ENCODE measurements at places on chromosomes 5 and 9.

DNA sequence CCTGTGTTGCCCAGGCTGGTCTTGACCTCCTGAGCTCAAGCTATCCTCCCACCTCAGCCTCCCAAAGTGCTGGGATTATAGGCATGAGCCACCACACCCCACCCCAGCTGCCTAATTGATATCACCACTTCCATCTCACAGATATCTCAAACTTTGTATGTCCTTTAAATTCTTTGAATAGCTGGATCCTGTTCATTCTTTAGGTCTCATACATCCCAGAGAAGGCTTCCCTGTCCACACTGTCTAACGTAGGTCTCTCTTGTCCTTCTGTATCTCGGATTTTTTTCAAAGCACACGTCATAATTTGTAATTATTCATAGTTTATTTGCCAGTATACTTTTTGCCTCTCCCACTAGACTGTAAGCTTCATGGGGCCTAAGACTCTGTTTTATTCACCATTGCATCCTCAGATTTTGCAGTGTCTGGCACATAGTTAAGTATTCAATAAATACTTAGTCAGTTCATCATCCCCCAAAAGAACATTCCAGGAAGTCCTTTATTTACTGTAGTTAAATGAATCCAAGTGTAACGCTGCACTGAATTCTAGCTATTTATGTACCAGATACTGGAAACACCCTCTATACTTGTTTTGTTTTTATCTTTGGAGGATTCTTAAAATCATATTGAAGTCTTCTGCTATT lies 10.5 kb downstream of the ARSK start:
- H3K4me1 ChIP-seq: no peaks in the 10 kb centered on the region
- DNase-seq: no peak
- H3K36me3 ChIP-seq: no peaks in the 10 kb centered on the region
- no peaks in the 10 kb centered on the region for H3K27me3 ChIP-seq
- no peak overlapping the region for H3K4me3 ChIP-seq
- H3K27ac ChIP-seq: no peak overlapping the region

DNA sequence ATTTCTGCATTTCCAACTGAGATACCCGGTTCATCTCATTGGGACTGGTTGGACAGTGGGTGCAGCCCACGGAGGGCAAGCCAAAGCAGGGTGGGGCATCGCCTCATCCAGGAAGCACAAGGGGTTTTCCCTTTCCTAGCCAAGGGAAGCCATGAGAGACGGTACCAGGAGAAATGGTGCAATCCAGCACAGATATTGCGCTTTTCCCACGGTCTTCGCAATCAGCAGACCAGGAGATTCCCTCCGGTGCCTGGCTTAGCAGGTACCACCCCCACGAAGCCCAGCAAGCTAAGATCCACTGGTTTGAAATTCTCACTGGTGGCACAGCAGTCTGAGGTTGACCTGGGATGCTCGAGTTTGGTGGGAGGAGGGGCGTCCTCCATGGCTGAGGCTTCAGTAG lies 527.0 kb downstream of the TLE1 start:
- no peaks in the 10 kb centered on the region for H3K36me3 ChIP-seq
- no peaks in the 10 kb centered on the region for H3K27me3 ChIP-seq
- no peak for DNase-seq

DNA sequence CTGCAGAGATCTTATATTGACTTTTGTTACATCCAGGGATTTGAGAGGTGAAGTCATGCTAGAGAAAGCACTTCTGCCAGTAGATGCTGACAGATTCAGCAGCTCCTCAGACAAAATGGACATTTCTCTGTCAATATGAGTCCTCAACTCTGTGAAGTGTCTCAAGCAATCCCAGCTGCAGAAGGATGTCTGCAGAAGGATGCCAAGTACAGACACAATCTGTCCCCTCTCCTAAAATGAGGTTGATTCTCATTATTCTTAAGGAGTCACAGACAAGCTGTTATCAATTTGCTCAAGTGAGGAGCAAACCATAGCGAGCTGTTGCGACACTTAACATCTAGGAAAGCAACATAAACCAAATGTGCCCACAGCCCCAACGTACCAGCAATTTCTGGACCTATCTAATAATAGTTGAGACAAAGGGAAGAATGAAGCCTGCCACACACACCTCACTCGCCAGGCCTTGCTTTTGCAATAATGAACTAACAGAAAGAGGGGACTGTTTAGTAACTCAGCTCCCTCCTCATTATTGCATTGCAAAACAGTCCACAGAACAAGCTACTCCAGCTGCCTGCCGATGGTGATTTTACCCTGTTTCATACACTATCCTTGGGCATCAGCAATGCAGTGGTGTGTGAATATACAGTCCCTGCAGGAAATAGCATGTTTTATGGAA lies 364.2 kb upstream of the PDE4D start:
- no peak overlapping the region for H3K4me3 ChIP-seq
- no peaks in the 10 kb centered on the region for H3K27me3 ChIP-seq

DNA sequence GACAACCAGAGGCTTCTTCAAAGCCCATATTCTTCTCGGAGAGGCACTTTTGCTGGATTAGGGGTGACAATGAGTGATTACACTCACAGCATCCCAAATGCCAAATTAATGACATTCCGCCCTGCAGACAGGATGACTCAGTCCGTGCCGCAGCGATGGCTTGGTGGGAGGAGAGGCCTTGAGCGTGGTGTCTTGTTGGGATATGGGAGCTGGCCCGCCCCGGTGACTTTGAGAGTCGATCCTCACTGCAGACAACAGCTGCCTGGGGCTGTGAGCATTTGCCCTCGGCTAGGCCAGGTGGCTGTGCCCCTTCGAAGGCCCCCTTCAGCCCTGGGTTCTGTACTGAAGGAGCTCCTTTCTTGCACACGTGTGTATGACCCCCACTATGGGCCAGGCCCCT lies 29.8 kb downstream of the OLFM1 start:
- no peak overlapping the region for H3K4me3 ChIP-seq
- H3K36me3 ChIP-seq: no peaks in the 10 kb centered on the region
- no peaks in the 10 kb centered on the region for H3K27me3 ChIP-seq
- no peak overlapping the region for H3K27ac ChIP-seq
- no peak for DNase-seq
- no peaks in the 10 kb centered on the region for H3K4me1 ChIP-seq

- H3K4me1 ChIP-seq: peaks cover 36% of the 10 kb centered on the region
- no peak for DNase-seq
- no peaks in the 10 kb centered on the region for H3K36me3 ChIP-seq
- no peak overlapping the region for H3K4me3 ChIP-seq
- H3K27ac ChIP-seq: no peak overlapping the region
- H3K27me3 ChIP-seq: no peaks in the 10 kb centered on the region
Measured at GRCh38 chr9:6780690-6781089, 22.9 kb downstream of the KDM4C start.

DNA sequence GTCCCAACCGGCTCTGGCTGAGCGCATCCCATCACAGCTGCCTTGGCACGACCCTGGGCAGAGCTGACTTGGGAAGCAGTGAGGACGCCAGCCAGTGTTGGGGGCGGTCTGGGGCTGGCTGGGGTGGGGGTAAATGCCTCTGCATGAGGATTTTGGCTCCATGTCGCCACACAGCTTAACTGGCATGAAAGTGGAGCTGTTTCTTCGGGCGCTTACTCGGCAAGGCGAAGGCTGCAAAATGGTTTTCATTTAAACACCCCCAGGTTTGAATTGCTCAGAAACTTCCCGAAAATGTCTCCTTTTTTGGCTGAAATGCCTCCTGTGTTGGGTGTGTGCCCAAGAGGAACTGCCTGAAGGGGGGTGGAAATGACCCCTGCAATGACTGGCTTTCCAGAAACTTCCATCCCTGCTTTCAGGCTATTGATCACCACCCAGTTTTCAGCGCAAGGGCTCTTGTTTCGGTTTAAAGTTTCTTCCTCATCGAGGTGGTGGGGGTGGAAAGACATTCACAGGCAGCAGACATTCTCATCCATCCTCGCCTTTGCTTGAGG lies 38.3 kb downstream of the PTGES start:
- H3K36me3 ChIP-seq: no peaks in the 10 kb centered on the region
- no peak overlapping the region for H3K4me3 ChIP-seq
- no peak overlapping the region for H3K27ac ChIP-seq
- H3K27me3 ChIP-seq: no peaks in the 10 kb centered on the region

DNA sequence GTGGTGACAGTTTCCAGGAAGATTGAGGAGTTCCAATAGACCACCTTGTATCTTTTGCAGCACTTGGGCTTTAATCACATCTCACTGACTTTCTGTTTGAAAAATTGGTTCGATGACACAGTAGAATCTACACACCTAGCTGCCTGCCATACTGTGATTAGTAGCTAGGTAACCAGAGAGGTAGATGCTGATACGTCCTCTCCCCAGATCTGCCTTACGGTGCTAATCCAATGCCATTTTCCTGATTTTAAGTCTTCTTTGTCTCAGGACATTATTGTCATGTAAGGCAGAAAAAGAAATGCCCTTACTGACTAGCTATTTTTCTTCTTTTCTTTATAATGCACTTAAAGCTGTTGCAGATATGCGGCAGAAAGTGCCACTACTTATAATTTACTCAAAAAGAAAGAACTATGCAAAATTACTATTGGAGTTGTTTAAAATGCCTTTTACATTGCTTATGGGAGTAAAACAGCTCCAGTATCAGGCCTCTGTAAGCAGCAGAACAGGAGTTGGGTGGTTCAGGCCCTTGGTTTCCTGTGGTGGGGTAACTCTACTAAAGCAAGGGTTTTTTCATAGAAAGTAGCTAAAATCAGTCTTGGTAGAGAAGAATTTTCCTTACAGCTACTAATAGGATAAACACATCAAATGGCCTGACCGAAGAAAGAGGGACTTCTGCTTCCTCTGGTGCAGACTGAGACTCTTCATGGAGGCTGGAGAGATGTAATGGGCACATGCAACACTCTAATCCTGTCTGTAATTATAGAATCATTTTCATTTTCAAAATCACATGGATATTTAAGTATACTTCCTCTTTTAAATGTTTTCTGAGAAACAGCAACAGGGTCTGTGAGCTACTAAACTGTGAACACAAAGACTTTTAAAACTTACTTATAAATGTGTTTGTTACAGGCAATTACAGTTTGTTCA lies 177.2 kb downstream of the MAPKAP1 start:
- no peaks in the 10 kb centered on the region for H3K4me1 ChIP-seq
- no peak overlapping the region for H3K4me3 ChIP-seq
- DNase-seq: no peak
- no peaks in the 10 kb centered on the region for H3K36me3 ChIP-seq
- no peaks in the 10 kb centered on the region for H3K27me3 ChIP-seq
- no peak overlapping the region for H3K27ac ChIP-seq

- no peaks in the 10 kb centered on the region for H3K27me3 ChIP-seq
Measured at GRCh38 chr9:121820286-121821005, 169.0 kb downstream of the DAB2IP start.

GRCh38 chr5:141637767-141638419 lies 1.1 kb downstream of the RELL2 start:
- H3K4me1 ChIP-seq: peaks cover 27% of the 10 kb centered on the region
- peak overlapping the region; percentile 94 for H3K4me3 ChIP-seq
- DNase-seq: peak; percentile 30
- H3K36me3 ChIP-seq: no peaks in the 10 kb centered on the region

DNA sequence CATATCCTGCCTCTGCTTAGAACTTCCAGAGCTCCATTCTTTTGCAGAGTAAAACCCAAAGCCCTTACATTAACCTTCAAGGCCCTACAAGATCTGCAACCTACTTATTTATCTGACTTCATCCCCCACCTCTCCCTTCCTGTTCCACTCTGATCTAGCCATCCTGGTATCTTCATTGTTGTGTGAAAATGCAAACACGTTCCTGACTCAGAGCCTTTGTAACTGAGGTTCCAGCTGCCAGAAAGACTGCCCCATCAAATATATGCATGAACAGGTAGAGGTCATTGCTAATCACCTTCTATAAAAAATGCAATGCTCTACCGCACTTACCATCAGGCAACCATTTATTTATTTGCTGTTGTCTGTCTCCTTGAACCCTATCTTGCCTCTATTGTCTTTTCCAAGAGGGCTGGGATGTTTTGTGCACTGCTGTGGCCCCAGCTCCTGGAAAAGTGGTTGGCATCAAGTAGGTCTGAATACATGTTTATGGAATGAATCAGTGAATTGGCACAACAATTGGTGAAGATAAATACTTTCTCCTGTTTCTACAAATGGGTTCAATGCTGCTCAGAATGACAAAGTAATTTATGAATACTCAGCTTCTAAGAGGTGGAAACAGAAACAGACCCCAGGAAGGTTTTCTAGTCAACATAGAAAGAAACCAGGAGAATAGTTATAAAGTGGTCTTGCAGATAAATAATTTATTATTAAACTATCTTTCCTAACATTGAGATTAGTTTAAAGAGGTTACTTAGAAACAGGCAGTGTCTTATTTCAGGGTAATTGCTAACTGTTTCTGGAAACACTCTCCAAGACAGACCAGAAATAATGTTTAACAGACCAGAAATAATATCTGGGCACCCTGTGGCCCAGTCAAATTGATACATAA lies 230.6 kb upstream of the CD180 start:
- no peaks in the 10 kb centered on the region for H3K36me3 ChIP-seq
- H3K4me1 ChIP-seq: no peaks in the 10 kb centered on the region
- no peak for DNase-seq
- H3K4me3 ChIP-seq: no peak overlapping the region

GRCh38 chr9:75979362-75979761 lies 88.9 kb downstream of the PCSK5 start:
- no peak overlapping the region for H3K4me3 ChIP-seq
- no peaks in the 10 kb centered on the region for H3K4me1 ChIP-seq
- no peaks in the 10 kb centered on the region for H3K27me3 ChIP-seq

DNA sequence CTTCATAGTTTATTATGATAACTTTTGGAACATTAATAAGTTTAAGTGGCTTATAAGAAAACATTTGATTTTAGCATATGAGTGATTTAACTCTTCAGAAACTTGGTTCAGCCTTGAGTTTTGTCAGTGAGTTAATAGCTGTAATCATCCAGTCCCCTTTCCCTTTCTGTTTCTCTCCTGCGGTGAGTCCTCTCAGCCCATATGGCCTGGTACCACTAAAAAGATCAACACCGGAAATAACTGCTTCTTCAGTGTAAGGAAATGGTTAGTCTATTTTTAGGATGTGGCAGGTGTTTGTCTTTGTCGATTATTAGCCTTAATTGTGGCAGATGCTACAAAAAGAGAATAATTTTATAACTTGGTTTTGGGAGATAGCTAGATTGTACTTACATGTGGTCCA lies 120.2 kb upstream of the GRHPR start:
- H3K27me3 ChIP-seq: no peaks in the 10 kb centered on the region
- DNase-seq: no peak
- H3K36me3 ChIP-seq: peaks cover 5% of the 10 kb centered on the region
- no peaks in the 10 kb centered on the region for H3K4me1 ChIP-seq
- no peak overlapping the region for H3K27ac ChIP-seq
- H3K4me3 ChIP-seq: no peak overlapping the region

- no peak for DNase-seq
- no peaks in the 10 kb centered on the region for H3K36me3 ChIP-seq
- no peak overlapping the region for H3K4me3 ChIP-seq
Measured at GRCh38 chr5:112086740-112087139, 329.7 kb upstream of the NREP start.

DNA sequence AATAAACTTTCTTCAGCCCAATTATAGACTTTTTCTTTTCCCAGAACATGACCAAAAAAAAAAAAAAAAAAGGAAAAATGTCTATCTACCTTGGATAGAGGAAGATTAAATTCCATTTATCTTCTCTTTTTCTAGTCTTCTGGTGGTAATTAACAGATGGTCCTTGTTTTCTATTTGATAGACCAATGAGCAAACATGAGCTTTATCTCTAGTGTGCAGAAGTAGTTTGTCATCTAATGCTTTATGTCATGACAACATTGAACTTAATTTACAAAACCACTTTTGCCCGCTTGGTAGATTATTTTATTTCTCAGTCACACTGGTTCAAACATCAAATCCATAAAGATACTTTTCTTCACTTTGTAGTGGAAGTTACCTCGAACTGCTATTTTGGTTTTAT lies 69.5 kb upstream of the ELL2 start:
- H3K27ac ChIP-seq: no peak overlapping the region
- no peak for DNase-seq
- H3K4me1 ChIP-seq: no peaks in the 10 kb centered on the region
- no peak overlapping the region for H3K4me3 ChIP-seq

- H3K4me3 ChIP-seq: no peak overlapping the region
- DNase-seq: no peak
- H3K27ac ChIP-seq: no peak overlapping the region
- no peaks in the 10 kb centered on the region for H3K27me3 ChIP-seq
Measured at GRCh38 chr9:125600194-125600593, 106.8 kb downstream of the MAPKAP1 start.

All from esophagus squamous epithelium (tissue), 5 donors.